ENCODE measurements at places on chromosomes 7 and 10. TPM values are rescaled to one million over a fixed set of nuclear protein-coding genes. Genes with fewer than 3 reads are reported as not detected.

Gene SLC26A3
- total RNA-seq, result not detected

Gene EBLN1
- total RNA-seq, result not detected

Gene NODAL
- total RNA-seq, result not detected

Gene PCLO
- 44.4 TPM for total RNA-seq

DNA sequence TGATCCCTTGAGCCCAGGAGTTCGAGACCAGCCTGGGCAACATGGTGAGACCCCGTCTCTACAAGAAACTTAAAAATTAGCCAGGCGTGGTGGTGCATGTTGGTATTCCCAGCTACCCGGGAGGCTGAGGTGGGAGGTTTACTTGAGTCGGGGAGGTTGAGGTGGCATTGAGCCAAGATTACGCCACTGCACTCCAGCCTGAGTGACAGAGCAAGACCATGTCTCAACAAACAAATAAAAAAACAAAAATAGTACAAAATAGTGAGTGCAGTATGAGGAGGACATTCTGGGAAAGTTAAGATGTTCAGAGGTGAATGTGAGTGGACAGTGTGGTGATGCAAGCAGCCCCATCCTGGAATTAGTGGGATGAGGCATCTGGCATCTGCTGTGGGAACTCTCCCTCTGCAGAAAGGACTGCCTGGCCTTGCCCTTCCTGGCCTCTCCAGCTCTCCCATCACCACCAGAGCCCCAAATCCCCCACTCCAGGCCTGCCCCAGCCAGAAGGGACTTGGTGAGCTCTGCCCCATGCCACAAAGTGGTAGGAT lies 96.6 kb upstream of the PARD3 start:
- DNase-seq, result no peak

DNA sequence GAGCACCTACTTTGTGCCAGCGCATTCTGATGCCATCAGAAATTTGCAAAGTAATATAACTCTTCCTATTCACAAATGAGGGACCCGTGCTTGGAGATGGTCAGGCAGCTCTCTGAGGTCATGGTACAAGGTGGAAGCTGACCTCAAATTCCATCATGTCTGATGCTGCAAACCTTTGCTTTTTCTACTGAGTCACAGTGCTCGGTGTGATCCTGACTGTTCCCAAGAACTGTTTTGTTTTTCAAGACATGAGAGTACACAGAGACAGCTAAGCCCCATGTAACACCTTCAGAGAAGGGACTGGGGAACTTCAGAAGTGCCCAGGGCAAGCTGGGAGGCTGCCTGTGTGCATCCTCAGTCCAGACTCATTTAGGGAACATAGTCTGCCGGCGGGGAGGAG lies 111.3 kb downstream of the FRMD4A start:
- DNase-seq, result no peak

DNA sequence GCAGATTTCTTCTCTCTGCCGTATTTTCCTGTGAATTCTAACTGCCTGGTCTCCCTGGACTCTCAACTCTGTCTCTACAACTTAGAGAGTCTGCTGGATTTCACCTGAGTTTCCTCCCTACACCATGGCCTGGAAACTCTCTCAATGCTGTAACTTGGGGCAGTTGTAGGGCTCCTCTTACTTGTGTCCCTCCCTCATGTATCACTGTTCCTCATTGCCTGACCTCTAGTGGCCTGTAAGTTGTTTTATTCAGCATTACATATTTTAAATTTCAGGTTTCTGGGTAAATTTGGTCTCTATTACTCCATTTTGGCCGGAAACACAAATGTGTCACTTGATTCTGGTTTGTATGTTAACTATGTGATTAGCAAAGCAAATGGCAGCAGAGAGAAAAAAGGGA lies 70.9 kb downstream of the DYNC1I1 start:
- no peak for DNase-seq

GRCh38 chr10:131187926-131188325 lies 123.6 kb downstream of the TCERG1L start:
- no peak for DNase-seq

- no peak for DNase-seq
Measured at GRCh38 chr10:75403939-75404814, 2.6 kb upstream of the ZNF503 start.

GRCh38 chr10:5625992-5626777 lies 40.2 kb downstream of the ASB13 start:
- no peak for DNase-seq

- no peak for DNase-seq
Measured at GRCh38 chr10:114815791-114816190, 5.8 kb upstream of the FHIP2A start.

- peak; percentile 25 for DNase-seq
Measured at GRCh38 chr7:87474533-87475358, 734 bp downstream of the ABCB4 start.

DNA sequence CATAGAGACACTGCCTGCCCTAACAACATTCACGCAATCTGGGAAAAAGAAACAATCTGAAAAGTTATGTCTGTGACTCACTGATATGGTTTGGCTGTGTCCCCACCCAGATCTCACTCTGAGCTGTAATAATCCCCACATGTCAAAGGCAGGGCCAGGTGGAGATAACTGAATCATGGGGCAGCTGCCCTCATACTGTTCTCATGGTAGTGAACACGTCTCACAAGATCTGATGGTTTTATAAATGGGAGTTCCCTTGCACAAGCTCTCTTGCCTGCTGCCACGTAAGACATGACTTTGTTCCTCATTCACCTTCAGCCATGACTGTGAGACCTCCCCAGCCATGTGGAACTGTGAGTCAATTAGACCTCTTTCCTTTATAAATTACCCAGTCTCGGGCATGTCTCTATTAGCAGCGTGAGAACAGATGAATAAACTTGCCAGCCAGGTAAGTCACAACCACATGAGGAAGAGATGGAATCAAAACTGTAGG lies 341.5 kb upstream of the AOAH start:
- DNase-seq, result peak; percentile 93

- peak; percentile 13 for DNase-seq
Measured at GRCh38 chr7:64959072-64959747, 31.6 kb downstream of the ZNF117 start.

GRCh38 chr7:924541-925231 lies 29.8 kb downstream of the ADAP1 start:
- DNase-seq, result peak; percentile 65

- DNase-seq, result no peak
Measured at GRCh38 chr7:5179756-5180155, 10.3 kb upstream of the WIPI2 start.

GRCh38 chr10:3222068-3222467 lies 49.5 kb upstream of the PITRM1 start:
- DNase-seq, result no peak

DNA sequence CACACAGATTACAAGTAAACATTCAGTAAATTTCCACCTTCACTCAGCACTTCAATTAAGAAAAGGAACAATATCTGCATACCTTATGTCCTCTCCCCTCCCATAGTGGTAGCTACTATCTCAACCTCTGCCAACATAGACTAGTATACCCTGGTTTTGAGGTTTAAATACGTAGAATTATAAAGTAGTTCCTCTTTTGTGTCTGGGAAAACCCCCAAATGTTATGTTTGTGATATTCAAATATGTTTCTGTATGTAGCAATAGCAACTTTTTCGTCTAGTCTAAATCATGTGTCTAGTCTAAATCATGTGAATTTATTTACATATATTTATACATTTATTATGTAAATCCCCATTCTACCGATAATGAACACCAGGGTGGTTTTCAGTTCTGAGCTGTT lies 13.2 kb upstream of the CAMK2B start:
- no peak for DNase-seq

DNA sequence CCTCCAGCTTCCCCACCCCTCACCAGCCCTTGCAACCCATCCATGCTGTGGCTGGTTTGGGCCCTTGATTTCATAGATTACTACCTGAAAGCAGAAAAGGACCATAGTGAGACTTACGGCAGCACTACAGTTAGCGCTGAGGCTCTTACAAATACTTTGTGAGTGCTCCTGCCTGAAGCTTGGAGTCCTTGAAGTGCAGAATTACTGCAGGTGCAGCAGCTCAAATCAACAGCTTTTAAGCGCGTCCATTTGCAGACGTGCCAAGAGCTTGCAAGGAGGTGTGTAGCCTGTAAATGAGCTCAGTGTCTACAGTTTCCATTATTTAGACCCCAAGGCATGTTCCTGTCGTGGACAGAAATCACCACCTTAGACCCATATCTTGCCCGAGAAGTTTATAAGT lies 103.0 kb downstream of the CELF2 start:
- no peak for DNase-seq

DNA sequence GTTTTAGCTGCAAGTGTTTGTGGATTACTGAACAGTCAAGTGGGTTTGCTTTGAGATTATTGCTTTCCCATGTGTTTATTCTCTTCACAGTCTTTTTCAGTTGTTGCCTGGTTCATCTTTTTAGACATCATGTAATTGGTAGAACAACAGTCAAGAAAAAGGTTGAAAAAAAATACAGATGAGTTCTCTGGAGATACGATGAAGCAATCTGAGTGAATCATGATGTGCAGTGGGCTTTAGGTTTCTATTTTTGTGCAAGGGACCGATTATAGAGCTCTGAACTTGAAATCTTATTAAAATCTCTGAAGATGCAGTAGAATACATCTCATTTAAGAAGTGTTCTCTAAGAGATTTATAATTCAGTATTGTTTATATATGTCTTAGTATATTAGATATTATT lies 145.7 kb downstream of the SDK1 start:
- DNase-seq, result no peak

GRCh38 chr7:138934367-138934766 lies 46.8 kb downstream of the KIAA1549 start:
- no peak for DNase-seq

DNA sequence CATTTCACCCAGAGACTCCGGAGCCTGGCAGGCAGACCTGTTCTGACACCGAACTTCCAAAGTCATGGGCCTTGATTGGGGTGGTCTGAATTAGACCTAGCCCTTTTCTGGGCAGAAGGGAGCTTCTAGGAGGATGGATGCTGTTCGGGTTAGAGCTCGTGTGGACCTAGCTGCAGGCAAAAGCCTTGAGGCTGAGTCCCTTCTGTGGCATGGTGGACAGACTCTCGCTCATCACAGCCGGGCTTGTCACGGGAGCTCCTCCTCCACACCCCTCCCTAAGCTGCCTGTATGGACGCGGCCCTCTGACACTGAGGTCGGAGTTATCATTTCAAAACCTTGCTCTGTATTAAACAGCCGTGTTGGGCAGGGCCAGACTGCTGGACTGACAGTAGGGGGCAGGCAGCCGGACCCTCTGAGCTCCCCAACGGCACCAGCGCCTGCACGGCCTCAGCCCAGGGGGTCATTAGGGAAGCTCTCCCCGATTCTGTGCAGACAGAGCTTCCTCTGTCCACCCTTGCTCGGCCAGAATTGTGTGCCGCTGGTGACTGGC lies 2.2 kb downstream of the IRF5 start:
- DNase-seq, result no peak

- DNase-seq, result no peak
Measured at GRCh38 chr7:127208351-127208750, 44.4 kb downstream of the GRM8 start.

All from A172 (cell line).